Left cardiac atrium (tissue), 4 donors: ENCODE measurements at places on chromosomes 16 and 17. TPM values are rescaled to one million over a fixed set of nuclear protein-coding genes. Genes with fewer than 3 reads are reported as not detected.

CCDC182 gene
- total RNA-seq = not detected

- no peak for DNase-seq
Observed at GRCh38 chr17:71866095-71866494, 254.7 kb upstream of the SOX9 start.

- no peak for DNase-seq
Observed at GRCh38 chr16:89829630-89830437, 1.6 kb downstream of the SPIRE2 start.

- no peak for DNase-seq
Observed at GRCh38 chr17:62902531-62903220, 63.4 kb upstream of the TANC2 start.

KRTAP2-1 gene
- total RNA-seq = not detected

GRCh38 chr17:9389111-9389527 is 186.5 kb downstream of the STX8 start:
- DNase-seq = no peak

GRCh38 chr17:42252597-42253550 is 23.3 kb downstream of the STAT5B start:
- no peak for DNase-seq

RHOT1 gene
- 48.9 TPM for total RNA-seq

- DNase-seq = no peak
Observed at GRCh38 chr17:51251010-51251409, 8.8 kb downstream of the MBTD1 start.

DNA sequence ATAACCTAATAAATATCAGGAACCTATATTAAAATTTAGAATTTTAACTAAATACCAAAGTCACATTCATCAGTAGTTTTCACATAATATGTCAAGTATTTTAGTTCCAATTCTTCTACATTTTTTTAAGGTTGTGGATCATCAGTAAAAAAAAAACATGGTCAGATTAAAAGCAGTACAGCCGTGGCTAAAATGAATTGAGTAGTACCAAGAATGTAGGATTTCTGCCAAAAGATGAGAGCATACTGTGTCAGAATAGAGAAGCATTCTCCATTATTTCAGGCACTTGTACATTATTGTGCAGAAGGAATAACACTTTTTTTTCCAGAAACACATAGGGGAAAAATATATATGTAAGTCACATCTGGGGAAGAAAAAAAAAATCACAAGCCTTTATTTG is 1176.1 kb downstream of the CDH11 start:
- DNase-seq = no peak

DNA sequence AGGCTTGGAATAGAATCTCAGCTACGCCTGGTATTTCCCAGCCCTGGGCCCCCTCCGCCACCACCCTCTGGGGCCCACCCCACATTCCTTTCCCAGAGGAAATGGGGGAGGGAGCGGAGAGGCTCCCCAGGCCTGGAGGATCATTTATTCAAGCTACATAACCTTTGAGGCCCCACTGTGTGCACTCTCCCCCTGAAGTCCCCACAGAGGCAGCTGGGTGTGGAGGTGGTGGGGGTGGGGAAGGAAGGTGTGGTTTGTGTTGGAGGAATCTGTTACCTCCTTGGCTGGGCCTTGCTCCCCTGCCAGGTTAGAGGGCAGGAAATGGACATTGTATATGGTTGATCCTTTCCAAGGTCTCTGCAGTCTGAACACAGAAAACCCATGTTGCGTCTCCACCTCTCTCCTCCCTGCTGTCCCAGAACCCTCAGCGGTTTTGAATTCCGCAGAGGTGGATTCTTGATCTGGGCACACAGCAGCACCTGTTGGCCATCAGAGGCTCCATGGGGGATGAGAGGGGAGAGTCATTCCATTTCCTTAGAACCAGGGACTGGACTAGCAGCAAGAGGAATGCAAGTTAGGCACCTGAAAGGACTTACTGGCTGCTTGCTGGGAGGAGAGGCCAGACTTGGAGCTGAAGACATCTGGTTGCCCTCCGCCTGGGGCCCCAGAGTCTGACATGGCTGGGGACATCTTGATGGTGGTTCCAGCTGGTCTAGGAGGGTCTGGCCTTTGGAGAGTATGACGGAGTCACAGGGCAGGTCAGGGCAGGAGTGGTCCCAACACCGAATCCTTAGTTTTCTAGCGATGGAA is 23.0 kb downstream of the ARHGAP23 start:
- DNase-seq = peak; percentile 70

DNA sequence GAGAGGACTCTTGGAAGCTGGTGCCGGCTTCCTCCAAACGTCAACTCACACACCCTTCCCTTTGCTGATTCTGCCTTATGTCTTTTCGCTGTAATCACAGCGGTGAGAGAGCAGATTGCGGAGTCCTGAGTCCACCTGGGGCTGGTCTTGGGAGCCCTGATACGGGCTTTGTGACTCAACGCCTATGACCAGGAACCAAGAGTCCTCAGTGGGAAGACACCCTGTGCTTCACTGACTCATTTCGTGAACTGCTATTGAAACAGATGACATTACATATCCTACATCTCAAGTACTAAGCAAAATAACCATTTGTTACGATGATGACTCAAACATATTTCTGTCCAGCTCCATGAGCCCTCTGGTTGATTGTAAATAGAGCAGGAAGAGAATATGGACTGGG is 90.7 kb upstream of the CREBBP start:
- DNase-seq = no peak

DNA sequence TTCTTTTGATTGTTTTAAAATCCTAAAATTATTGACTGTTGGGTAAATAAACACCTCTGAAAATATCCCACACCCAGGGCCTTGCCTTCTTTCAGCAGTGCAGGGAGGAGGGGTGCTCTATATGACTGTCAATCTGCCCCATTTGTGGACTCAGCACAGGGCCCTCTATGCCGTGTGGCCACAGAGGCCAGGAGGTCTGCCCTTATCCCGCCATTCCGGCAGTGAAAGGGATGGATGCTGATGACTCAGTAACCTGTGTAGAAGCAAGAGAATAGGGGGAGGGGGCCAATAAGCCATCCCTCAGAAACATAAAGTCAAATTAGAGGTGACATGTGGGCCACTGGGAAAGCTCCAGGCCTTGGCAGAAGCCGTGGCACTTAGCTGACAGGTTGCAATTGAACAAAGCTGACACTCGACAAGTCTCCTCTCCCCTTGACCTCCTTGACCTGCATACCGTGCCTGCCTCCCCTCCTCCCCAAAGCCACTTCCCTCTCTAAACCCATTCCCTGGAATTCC is 281.4 kb upstream of the DYNLRB2 start:
- no peak for DNase-seq

- DNase-seq = no peak
Observed at GRCh38 chr17:11901931-11902330, 95.3 kb downstream of the ZNF18 start.

PRDM7 gene
- total RNA-seq = not detected

DNA sequence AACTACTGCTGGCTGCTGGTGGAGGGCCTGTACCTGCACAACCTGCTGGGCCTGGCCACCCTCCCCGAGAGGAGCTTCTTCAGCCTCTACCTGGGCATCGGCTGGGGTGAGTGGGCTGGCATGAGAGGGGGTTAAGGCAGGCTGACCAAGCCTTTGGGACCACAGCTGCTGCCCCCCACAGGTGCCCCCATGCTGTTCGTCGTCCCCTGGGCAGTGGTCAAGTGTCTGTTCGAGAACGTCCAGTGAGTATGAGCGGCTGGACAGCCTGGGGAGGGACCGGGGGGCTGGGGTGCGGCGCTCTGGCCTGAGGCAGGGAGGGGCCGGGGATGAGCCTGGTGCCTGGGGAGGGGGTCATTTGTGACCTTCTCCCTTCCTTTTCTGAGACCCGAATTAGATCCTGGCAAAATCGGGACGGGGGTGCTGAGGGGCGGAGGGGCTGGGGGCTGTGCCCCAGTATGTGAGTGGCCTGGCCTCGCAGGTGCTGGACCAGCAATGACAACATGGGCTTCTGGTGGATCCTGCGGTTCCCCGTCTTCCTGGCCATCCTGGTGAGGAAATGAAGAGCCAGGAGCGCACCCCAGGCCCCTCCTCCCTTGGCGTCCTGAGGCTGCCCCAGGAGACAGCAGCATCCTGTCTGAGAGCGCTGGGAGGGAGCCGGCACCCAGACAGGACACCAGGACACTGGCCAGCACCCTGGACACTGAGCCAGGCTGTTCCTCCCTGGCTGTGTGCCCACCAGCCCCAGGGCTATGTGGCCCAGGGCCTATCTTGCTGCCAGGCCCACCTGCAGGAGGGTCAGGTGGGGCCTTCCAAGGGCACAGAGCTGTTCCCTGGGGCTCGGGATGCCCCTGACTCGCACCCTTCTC is 8.0 kb downstream of the GCGR start:
- no peak for DNase-seq

LGALS9B gene
- total RNA-seq = not detected

DNA sequence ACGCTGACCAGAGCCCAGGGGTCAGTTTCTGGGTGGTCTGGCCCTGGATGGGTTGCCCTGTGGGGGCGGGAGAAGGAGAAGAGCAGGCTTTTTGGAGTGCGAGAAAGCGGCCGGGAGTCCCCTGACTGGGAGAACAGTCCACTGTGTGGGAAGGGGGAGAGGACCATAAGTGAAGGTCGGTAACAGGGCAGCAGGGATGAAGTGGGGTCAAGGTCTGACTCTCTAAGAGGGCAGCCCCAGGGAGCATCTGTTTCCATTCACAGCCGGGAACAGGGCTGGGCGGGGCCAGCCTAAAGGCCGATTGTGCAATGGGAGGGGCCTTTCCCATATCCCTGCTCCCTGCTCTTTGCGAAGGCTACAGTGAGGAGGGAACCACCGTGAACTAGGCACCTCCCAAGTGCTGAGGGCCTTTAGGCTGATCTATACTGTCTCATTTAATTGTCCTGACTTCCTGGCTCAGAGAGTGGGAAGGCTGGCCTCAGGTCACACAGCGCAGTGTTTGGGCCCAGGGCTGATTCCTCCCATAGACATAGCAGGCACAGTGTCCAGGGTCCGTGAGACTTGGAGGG is 10.4 kb upstream of the WFDC1 start:
- DNase-seq = peak; percentile 79
